Hypothalamus (tissue), 51 donors: ENCODE measurements at places on chromosomes 1 and 21.

DNA sequence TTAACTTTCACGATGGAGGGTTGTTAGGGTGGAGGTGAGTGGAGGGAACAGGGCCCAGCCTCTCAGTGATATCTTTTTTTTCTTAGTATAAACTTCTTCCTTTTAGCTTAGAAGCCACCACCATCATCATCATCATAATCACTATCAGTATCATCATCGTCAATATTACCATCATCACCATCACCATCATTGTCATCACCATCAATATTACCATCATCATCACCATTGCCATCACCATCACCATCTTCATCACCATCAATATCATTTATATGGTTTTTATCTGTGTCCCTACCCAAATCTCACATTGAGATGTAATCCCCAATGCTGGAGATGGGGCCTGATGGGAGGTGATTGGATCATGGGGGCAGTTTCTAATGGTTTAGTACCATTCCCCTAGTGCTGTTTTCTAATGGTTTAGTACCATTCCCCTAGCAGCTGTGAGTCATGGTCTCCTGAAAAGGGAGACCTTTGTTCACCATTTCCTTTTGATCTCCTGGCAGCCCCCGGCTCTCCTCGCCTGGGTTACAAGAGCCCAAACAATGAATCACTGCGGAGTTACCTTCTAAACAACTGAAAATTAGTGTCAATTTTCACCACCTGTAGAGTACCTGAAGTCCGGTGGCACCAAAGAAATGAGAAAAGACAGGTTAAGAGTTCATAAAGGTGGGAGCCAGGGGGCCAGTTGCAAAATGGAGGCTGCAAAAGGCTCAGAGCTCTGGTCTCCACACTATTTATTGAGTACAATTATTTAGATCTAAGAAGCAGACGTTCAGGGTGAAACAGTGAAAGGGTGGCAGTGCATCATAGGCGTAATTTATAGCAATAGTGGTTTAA, 3.1 kb upstream of the PLA2G2E start:
- DNase-seq: no peak

DNA sequence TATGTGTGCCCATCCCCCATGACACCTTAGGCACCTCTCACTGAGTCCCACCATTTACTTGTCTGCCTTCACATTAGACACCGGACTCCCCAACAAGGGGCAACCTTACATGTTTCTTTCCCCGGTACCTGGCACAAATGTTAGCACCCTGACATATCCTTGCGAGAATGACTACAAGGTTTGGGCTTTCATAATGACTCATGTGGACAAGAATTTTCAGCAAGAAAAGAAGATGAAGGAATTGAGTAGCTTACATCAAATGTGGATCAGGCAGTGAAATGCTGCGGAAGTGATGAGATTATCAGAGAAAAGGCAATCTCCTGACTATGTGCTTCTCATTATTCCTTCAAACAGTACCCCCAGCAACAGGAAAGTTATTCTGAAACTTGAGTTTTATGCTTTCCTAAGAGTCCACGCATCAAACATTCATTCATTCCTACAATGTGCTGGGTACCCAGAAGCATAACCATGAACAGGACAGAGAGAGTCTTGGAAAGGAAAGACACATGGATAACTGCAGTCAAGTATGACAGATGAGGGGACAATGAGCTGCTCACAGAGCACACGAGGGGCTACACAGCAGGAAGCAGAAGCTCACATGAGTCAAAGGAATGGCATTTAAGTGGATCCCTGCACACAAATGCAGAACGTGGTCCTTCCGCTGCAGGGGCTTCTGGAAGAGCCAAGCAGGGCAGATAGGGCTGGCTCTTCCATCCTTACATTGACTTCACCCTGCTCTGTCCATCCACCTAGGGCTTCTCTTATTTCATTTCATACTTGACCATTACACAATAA, 112.1 kb downstream of the PCNX2 start:
- no peak for DNase-seq

- DNase-seq: no peak
Measured at GRCh38 chr1:86489242-86489878, 20.6 kb downstream of the CLCA1 start.

DNA sequence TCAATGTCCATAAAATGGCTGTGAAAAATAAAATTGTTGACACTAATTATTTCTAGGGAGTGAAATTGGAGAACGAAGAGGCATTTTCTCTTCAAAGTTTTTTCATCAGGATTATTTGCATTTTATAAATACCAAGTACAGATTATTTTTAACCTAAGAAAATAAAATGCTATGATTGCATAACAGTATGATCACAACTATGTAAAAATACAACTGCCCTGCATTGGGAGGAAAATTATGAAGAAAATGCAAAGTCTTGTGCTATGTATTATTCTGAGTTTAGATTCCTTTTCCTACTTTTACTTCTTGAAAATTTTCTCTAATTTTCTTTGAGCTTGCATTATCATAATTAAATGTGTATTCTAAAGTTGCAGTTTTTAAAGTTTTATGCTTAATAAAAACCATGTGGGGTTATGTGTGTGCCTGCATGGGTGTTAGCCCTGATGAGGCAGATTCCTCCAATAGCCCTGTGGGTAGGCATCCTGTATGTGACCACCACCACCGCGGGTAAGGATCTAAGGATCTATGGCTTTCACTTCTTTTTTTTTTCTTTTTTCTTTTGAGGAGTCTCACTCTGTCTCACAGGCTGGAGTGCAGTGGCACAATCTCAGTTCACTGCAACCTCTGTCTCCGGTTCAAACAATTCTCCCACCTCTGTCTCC, 24.7 kb downstream of the STX6 start:
- DNase-seq: no peak

DNA sequence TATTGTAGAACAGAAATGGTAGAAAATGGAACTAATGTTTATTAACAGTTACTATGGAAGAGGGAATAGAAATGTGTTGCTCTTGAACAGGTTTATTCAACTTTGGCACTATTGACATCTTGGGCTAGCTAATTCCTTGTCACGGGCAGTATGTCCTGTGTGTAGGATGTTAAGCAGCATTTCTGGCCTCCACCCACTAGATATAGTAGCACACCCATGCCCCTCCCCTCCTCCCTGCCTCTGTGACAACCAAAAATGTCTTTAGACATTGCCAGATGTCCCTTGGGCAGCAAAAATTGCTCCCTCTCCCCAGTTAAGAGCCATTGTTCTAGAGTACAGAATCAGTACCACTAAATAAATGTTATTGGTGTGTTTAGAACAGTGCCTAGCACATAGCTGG, 91.4 kb upstream of the TPTE start:
- DNase-seq: no peak

DNA sequence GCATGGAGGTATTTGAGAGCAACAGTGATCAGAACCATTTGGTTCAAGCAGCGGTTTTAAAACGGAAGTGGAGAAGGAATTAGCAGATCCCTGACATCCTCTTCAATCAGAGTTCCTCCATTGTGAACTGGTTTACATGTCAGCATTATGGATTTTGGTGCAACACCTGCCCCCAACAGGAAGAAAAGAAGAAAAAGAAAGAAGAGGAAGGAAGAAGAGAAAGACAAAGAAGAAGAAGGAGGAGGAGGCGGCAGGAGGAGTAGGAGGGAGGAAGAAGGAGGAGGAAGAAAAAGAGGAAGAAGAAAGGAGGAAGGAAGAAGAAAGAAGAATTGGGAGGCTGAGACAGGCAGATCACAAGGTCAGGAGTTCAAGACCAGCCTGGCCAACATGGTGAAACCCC, 17.4 kb downstream of the NDUFS5 start:
- no peak for DNase-seq

GRCh38 chr21:35509001-35509704, 460.1 kb upstream of the RUNX1 start:
- no peak for DNase-seq

- DNase-seq: no peak
Measured at GRCh38 chr1:229162825-229163515, 107.9 kb upstream of the RAB4A start.

DNA sequence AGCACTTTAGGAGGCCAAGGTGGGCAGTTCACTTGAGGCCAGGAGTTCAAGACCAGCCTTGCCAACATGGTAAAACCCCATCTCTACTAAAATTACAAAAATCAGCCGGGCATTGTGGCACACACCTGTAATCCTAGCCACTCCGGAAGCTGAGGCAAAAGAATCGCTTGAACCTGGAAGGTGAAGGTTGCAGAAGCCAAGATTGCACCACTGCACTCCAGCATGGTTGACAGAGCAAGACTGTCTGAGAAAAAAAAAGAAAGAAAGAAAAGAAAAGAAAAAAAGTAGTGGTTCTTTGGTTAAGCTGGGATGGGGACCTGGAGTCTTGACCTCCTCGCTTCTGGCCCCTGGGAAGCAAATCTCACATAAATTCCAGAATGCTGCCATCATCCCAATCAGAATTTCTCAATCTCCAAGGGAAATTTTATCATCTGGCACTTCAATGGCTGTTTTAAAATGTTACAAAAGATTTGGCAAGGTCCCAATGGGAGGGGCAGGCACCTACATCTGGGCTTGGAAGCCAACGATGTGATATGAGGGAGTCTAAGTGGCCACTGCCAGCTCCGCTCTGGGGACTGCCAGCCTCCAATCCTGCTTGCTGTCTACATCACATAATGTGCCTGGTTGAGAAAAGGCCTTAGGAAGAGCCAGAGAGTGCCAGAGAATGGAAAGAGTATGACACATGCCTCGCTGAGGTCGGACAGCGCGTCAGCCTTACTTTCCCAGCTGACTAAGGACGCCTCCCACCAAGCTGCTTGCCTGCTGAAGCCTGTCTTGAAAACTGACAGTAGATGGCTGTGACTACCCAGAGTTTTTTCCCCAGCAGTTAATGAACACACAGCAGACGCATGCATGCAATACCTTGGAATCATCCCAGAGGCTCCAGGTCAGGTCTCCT, 42.1 kb upstream of the SRP9 start:
- no peak for DNase-seq

- peak; percentile 51 for DNase-seq
Measured at GRCh38 chr1:63774617-63775417, 1.0 kb downstream of the ROR1 start.

- no peak for DNase-seq
Measured at GRCh38 chr21:38077569-38077968, 161.3 kb upstream of the KCNJ6 start.
